ENCODE measurements at places on chromosomes 5 and 9.

- DNase-seq: no peak
These were observed 1066.1 kb downstream of the NR2F1-AS1 start for GRCh38 chr5:92514896-92515295.

DNA sequence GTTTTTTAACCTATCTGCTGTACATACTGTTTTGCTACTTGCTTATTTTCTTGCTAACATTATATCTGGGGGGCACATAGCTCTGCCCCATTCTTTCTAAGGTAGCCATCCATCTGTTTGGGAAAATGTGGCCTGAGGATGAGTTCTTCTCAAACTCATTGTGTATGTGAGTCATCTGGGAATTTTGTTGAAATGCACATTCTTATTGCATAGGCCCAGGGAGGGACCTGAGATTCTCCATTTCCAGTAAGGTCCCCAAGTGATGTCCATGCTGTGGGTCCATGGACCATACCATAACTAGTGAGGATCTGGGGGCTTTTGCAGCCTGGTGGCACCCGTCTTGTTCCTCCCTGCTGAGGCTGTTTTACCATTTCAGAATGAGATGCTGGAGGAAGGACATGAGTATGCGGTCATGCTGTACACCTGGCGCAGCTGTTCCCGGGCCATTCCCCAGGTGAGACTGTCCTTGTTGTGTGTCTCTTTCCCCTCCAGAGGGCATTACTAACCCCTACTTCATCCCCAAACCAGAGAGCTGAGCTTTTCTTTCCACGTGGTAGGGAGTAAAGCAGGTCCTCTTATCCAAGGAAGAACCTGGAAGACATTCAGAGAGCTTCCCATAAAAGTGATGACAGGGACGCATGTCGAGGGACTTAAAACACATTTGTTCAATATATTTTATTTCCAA, 28.6 kb downstream of the CYFIP2 start:
- DNase-seq: no peak

DNA sequence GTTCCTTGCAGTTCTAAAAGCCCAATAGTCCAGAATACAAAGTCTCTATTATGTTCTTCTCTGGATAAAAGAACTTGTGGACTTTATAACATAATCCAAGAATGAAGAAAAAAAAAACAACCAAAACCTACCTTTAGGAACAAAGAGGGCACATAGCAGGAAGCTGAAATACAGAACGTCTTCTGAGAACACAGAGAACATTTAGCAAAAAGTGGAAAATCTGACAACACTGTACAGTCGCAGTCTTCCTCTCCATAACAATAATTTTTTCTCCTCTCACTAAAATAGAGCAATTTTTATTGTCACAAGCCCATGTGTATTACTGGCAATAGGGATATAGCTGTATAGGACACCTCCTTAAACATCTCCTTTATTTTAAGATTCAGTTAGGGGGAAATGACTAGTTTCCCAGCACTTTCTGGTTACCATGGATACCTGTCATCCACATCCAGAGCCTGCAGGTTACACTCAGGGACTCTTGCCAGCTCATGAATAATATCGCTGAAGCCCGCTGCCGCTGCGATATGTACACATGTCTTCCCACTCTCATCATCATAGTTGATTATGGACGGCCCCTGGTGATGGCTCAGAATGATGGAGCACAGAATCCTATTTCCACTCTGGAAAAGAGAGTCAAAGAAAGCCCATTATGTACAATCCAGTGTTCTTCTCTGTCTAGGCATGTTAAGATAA, 106.5 kb downstream of the ANKRD55 start:
- no peak for DNase-seq

DNA sequence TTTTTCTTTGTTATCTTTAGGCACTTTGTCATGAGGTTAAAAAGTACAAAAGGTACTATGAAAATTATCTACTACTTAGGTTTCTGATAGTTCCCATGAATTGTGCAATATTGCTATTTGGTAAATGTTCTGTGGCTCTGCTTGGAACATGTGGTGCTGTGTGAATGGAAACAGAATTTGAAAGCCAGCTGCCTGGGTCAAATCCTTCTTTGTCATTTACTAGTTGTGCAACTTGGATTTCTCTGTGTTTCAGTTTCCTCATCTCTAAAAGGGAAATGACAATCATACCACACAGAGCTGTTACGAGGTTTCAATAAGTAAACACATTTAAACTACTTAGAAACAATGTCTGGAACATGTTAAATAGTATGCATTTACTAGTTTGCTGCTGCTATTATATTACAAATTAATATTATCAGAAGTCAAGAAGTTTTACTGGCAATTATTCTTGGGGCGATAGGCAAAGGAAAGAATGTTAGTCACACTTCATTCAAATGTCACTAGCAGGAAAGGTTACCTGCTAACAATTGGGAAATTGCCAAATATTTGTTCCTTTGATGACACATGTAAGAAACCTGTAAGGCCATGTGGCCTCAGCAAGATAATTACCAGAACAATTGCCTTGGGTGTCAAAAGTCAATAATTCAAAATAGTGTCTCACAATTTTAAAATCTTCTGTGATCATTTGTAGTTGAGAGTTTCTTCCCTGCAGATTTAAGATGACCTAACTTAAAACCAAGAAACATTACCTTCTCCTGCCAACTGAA, 184.8 kb downstream of the KIAA0825 start:
- DNase-seq: peak; percentile 22

- DNase-seq: no peak
These were observed 45.3 kb upstream of the TTC39B start for GRCh38 chr9:15352306-15352705.
